ENCODE measurements at places on chromosomes 3 and 15.

GRCh38 chr15:63107895-63108546, 13.6 kb upstream of the LACTB start:
- no peak for DNase-seq

- peak; percentile 37 for DNase-seq
Measured at GRCh38 chr15:99343881-99344551, 92.7 kb downstream of the LRRC28 start.

- no peak for DNase-seq
Measured at GRCh38 chr3:45547764-45548680, 46.5 kb upstream of the LIMD1 start.

DNA sequence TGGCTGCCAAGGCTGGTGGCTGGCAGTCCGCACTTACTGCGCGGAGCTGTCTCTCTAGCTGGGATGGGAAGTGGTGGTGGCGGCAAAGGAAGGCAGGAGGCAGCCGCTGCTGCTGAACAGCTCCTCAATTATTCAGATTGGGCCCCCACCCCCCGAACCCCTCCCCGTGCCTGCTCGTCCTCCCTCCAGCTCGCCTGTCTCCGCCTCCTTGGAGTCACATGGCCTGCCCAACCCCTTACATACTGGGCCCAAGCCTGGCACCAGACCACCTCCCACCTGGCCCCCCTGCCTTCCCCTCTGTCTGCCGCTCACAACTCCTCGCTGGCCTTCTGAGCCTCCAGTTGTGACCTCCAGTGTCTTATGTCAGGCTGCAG, at the start of gene SLC7A14:
SLC7A14 (minus strand) TSS at position 139 of the 374 bp plus-strand sequence. CDS start 59,139 bp downstream, outside the sequence.
- no peak for DNase-seq

GRCh38 chr15:73130830-73131229, 78.6 kb downstream of the NEO1 start:
- no peak for DNase-seq

DNA sequence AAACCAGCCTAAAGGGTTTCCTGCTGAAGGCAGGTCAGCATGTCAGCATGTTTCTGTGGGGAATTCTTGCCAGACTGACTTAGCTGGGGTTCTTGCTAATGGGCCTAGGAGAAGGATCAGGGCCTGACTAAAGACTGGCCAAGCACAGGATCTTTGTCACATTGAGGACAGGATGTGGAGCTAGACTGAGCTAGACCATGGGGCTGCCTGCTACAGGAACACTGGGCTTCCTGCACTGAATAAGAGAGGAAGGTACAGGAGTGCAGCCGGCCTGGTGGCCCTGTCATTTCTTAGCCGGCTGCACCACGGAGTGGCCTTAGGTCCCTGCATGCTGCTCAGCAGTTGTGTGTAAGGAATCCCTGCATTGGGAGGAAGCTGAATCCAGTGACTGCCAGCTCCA, 68.2 kb downstream of the GABRG3 start:
- DNase-seq, result no peak

DNA sequence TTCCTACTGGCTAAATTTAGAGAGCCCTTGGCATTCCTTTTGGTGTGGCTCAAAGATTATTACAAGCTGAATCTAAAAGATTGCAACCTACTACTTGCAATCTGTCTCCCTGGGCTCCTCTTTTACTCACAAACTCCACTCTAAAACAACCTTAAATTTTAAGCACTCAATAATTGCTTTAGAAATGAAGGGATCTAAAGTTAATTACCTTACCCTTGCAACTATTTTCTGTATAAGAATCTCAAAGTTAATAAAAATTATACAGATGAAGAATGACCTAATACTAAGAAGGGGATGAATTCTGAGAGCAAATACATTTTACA, 60.2 kb downstream of the ESYT3 start:
- no peak for DNase-seq

DNA sequence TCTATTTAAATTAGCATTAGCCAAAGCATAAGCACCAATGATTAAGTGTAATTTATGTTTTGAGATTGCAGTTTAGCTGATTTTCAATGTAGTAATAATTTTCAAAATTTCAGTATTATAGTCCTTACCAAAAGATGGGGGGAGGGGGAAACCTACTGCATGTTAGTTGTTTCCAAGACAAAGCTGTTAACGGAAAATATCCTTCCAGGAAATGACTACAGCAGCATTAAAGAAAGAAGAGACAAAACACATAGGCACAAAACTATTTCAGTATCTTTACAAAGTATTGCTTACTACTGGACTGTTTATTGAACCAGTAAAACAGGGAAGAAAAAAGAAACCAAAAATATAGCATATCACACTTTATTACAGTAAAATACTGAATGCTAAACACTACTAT, 10.5 kb downstream of the BNIP2 start:
- DNase-seq, result no peak

DNA sequence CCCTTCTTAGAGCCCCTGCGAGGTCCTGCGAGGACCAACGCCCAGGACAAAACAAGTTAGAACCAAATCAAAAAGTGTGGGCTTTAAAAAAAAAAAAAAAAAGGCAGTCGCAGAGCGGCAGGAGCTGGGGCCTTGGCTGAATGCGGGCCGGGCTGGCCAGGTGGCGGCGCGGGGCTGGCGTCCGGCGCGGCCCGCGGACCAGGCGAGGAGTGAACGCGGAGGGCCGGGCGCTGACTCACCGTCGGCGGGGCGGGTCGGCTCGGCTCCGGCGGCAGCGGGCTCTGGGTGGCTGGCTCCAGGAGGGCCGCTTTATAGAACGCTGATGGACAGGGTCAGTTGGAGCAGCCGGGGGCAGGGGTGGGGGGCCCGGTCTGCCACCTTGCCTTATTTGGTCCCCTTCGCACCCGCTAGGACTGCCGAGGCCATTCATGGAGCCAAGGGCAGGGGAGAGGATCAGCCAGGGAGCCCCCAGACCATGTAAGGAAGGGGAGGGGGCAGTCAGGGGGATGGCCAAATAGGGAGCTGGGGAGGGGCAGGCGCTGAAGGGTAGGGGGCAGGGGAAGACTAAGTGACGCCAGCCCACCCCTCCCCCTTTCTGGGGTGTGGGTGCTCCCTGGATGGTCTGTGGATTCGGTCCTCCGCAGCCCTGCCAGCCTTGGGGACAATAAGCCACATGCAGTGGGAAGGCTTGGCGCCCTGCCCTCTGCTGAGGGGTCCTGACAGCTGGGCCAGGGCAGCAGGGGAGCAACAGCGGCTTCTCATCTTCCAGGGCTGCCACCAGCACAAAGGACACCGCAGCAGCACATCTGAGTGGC, at the start of gene ACTC1:
ACTC1 (minus strand) TSS at position 283 of the 815 bp plus-strand sequence. CDS start 741 bp downstream, outside the sequence.
- no peak for DNase-seq
